ENCODE measurements at places on chromosomes 13 and 19.
A peak's percentile ranks its signal among the peaks of the same experiment; 100 is the strongest.

DNA sequence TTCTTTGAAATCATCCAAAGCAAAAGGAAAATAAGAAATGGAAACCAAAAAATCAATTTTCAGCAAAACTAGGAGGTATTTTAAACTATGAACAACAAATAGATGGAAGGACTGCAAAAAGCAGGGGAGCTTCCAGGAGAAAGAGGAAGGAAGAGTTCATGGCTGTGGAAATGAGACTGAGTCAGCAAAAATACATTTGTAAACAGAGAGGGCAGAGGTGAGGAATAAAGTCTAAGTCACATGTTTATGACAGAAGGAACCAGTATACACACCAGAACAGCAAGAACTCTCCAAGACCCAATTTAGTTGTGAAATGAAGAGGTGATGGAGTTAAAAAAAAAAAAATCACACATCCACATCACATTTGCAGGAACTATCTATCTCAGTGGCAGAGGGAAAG lies 69.6 kb downstream of the RNASEH2B start:
- DNase-seq, result no peak

DNA sequence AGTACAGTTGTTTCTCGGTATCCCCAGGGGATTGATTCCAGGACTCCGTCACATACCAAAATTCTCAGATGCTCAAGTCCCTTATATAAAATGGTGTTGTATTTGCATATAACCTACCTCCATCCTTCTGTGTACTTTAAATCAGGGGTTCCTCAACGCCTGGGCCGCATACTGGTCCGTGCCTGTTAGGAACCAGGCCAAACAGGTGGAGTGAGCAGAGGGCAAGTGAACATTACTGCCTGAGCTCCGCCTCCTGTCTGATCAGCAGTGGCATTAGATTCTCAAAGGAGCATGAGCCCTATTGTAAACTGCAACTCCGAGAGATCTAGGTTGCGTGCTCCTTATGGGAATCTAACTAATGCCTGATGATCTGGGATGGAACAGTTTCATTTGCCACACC lies 42.2 kb upstream of the KCTD4 start:
- no peak for DNase-seq

GRCh38 chr19:38743394-38744297 lies 628 bp downstream of the CAPN12 start:
- no peak for DNase-seq

GRCh38 chr13:76019421-76020044 lies 383.4 kb downstream of the LMO7 start:
- no peak for DNase-seq

DNA sequence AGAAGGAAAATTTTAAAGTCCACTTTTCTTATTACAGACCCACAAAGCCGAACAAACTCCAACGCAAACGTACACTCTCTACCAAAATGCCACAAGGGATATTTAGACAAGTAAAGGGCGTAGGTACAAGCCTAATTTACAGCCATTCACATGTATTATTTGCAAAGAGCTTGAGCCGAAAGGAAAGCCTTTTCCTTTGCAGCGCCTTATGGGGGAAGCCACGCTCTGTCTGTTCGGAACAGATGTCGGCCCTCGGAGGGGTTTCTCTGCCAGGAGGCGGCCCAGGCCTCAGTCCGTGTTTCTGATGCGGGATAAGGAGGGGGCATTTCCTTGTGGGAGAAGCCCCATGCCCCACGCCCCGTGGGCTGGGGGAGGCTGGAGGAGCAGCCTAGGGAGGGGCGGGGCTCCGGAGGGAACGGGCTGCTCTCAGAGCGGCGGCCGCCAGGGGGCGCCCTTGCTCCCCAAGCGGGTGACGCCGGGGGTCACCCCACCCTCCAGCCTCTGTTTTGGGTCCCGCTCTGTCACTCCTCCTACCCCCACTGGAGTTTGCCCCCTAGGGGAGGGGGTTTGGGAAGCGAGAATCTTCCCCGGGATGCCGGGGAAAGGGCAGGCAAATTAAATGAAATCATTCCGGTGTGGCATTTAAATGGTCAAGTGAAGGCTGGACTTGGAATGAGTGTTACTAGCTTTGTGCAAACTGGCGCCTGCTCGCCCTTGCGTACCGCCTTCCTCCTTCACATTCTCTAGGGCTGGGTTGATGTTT lies 2.9 kb downstream of the HTR2A start:
- DNase-seq, result peak; percentile 53

DNA sequence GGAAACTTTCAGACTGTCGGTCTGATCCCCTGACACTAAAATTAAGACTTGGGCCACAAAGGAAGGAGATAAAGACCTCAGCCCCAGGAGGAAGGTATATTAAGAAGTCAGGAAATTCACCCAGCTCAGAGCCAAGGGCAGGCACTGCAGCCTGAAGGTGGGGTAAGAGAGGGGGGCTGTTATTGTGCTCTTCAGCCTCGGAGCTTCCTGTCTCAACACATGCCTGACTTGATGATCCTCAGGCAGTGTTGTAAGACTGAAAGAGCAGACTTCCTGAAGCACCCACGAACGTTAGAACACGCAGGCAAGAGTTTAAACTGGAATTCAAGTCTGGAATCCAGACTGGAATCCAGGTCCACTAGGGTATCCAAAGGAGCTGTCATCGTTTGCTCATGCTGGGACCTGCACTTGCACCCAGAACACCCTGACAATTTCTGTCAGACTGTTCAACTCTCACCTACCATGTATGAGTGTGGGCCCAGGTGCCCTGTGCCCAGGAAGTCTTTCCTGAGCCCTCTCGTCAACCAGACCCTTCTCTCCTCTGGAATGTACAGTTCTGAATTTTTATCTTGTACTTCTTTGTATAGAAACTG lies 10.7 kb upstream of the FLT1 start:
- no peak for DNase-seq
